H1 (cell line): ENCODE measurements at places on chromosomes 1 and 21.

GRCh38 chr1:165173409-165173808 is 183.1 kb downstream of the LMX1A start:
- no peak for DNase-seq

GRCh38 chr1:198771563-198772153 is 132.8 kb downstream of the PTPRC start:
- no peak for DNase-seq

GRCh38 chr21:43880111-43880985 is 15.3 kb downstream of the AGPAT3 start:
- DNase-seq = no peak

- DNase-seq = no peak
Observed at GRCh38 chr21:37861561-37861960, 54.7 kb downstream of the KCNJ6 start.

- DNase-seq = no peak
Observed at GRCh38 chr1:234932106-234932505, 196.5 kb downstream of the TOMM20 start.

- no peak for DNase-seq
Observed at GRCh38 chr21:45532826-45533360, 9.3 kb downstream of the SLC19A1 start.

DNA sequence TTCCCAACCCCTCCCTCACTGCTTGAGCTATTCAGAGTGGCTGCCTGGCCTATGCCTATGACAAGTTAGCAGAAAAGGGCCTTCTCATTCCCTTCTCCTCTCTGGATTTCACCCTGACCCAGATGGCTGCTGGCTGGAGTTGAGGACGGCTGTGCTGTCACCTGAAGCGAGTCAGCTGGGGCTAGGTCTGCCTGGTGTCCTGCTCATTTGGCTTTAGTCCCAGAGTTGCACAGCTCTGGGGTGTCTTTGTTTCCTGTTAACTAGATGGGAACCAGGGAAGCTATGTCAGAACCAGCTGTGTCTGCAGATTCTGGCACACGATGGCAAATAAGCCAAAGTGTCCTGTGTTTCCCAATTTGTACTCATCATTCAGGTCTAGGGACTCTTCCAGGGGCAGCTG is 52.9 kb downstream of the CNIH3 start:
- DNase-seq = no peak

DNA sequence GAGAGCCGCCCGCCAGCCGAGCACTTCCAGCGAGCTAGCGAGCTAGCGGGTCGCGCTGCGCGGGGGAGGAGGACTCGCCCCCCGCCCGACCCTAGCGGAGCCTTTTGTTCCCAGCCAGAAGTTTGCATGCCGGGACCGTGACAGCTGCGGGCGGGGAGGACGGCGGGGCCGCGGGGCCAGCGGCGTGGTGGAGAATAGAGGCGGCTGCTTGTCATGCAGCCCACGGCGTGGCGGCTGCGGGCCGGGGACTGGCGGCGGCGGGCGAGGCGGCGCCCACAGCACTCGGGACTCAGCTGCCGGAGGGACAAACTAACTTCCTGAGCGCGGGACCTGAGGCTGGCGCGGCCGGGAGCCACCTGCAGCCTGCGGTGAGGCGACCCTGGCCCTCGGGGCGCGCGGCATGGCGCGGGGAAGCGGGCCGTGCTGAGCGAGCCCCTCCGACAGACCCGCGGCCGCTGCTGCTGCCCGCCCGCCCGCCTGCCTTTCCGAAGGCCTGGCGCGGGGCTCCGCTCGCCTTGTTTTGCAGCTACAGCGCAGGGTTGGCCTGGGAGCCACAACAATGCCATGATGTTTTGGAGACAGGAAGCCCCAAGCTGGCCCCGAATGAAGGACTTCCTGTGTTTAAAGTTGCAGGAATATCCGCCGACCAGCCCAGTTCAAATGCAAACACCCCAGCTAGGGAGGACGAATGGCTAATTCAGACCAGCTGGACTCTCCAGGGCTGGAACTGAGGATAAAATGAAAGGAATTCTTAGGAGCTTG is 82.2 kb upstream of the BMP8A start:
- no peak for DNase-seq

GRCh38 chr1:54012863-54013262 is 5.1 kb downstream of the LDLRAD1 start:
- DNase-seq = no peak

GRCh38 chr1:15173863-15174614 is 20.5 kb downstream of the TMEM51 start:
- no peak for DNase-seq

GRCh38 chr1:16628361-16629111 is 15.2 kb upstream of the NBPF1 start:
- no peak for DNase-seq

DNA sequence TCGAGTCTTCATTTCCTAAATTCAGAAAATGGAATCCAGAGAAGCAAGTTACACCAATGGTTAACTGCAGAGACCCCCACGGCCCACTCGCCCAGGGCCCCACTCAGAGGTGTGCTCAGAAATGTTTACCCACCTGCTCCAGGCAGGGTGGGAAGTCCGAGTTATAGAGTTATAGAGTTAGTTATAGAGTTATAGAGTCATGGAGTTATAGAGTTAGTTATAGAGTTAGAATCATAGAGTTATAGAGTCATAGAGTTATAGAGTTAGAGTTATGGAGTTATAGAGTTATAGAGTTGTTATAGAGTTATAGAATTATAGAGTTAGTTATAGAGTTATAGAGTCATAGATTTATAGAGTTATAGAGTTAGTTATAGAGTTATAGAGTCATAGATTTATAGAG is 31.7 kb downstream of the UBASH3A start:
- no peak for DNase-seq

DNA sequence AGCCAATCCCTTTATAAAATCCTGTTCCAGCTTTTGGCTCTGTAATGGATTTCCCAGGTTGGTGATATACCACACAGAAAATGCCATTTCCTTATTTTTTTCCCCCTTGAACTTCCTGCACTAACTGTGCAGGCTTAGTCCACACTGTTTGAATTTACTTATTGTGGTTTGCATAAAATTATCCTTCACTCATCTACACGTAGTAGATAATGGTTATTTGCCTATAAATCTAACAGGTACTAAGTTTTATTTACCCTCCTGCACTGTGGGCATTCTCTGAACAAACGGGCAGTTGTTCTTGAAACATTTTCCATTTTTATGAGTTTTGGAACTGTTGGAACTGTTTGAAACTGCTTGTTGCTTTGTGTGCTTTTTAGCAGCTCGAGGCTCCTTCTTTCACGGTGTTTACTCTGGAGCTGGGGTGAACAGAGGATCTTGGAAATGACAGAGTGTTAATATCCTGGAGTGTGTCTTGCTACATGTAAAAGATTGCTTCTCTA is 23.0 kb upstream of the KIFAP3 start:
- DNase-seq = no peak

- DNase-seq = no peak
Observed at GRCh38 chr21:46424039-46424591, 34.6 kb upstream of the DIP2A start.
